Ascending aorta (tissue), 2 donors: ENCODE measurements at places on chromosomes 7 and 10. TPM values are rescaled to one million over a fixed set of nuclear protein-coding genes. Genes with fewer than 3 reads are reported as not detected.
A peak's percentile ranks its signal among the peaks of the same experiment; 100 is the strongest.

LRRC18 gene
- not detected for total RNA-seq

PLAC9 gene
- 221 TPM for total RNA-seq

AGAP3 gene
- total RNA-seq: 82.6 TPM

NXPH1 gene
- total RNA-seq: 0.32 TPM

NDUFA5 gene
- 20.1 TPM for total RNA-seq

MEIG1 gene
- not detected for total RNA-seq

ODAD2 gene
- total RNA-seq: not detected

EGR2 gene
- 11.9 TPM for total RNA-seq

ANKRD30A gene
- not detected for total RNA-seq

AEBP1 gene
- 1,349 TPM for total RNA-seq

STAMBPL1 gene
- 37.0 TPM for total RNA-seq

TRIL gene
- total RNA-seq: 13.5 TPM

HMX3 gene
- not detected for total RNA-seq

DNA sequence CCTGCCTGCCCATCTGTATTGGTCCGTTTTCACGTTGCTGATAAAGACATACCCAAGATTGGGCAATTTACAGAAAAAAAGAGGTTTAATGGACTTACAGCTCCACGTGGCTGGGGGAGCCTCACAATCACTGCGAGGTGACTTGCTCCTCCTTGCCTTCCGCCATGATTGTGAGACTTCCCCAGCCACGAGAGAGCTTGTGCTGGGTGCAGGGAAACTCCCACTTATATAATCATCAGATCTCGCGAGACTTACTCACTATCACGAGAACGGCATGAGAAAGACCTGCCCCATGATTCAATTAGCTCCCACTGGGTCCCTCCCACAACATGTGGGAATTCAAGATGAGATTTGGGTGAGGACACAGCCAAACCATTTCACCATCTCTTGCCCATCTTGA lies 111.8 kb downstream of the MYL10 start:
- DNase-seq: no peak

- DNase-seq: no peak
Observed at GRCh38 chr7:5234852-5235831, 45.1 kb downstream of the WIPI2 start.

- peak; percentile 89 for DNase-seq
Observed at GRCh38 chr10:103053659-103054581, 135.8 kb downstream of the CNNM2 start.

DNA sequence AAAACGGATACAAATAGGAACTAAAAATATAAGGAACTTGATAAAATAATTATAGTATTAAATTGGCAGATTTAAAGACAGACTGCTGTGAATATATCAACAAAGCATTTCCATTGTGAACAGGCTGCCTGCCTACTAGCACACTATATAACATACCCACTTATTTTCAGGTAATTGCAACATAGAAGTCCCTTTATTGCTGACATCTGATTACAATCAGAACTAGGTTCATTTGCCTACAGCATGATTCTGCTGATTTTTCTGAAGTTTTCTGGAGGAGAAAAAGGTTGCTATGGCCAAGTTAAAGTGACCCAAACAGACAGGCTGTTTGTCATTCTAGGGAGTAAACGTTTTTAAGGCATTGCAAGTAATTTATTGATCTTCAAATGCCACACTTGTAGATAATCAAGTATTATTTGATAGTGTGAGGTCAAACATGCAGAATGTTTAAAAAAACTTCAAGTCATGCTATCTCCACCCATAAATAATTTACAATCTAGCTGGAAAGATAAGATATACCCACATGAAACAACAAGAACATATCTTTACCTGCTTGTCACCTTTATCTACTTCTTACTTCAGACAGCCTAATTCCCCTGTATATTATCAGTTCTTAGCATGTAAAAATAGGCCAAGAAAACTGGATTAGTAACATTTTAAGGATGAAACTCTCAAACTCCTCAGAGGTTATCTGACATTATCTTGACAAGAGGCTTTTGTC lies 40.5 kb downstream of the MTPN start:
- no peak for DNase-seq

GRCh38 chr10:58836991-58837575 lies 324.4 kb downstream of the BICC1 start:
- no peak for DNase-seq

- no peak for DNase-seq
Observed at GRCh38 chr10:91709394-91709798, 76.5 kb upstream of the PPP1R3C start.

- DNase-seq: no peak
Observed at GRCh38 chr7:26153241-26153822, 1.3 kb downstream of the NFE2L3 start.

- no peak for DNase-seq
Observed at GRCh38 chr10:9682802-9683201, 1334.9 kb upstream of the CELF2 start.

GRCh38 chr10:30215623-30216022 lies 133.5 kb downstream of the MTPAP start:
- no peak for DNase-seq

- no peak for DNase-seq
Observed at GRCh38 chr7:82742163-82742562, 298.6 kb upstream of the CACNA2D1 start.

DNA sequence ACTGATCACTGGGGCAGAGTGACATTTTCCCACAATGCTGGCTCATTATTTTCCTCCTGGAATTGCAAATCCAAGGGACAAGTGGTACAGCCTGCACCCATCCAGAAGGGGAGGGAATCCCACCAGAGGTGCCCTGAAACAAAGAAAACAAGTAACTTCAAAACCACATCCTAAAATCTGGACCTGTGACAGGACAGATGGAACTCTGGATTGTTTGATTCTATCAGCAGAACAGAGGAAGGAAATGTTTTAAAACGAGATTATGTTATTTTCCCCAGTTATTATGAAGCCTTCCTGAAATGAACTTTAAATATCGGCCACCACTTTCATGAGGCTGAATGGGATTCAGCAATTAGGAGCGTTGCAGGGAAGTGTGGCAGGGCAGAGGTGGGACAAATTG lies 62.2 kb upstream of the ECHDC3 start:
- DNase-seq: no peak

DNA sequence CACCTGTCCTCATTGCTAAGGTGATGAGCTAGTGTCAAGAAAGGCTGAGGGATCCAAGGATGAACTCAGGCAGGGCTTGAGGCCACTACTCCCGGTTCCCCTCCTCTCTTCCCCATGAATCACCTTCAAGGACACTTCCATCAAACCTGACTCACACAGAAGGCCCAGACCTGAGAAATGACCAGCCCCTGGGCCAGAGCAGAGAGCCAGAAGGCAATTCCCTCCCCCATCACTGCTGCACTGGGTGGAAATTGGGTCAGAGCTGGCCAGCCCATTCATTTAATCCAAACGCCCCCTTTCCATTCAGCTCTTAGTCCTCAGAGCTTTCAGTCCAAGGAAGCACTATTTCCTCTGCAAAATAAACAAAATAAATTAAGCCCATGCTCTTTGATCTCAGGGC lies 182.0 kb downstream of the KCNMA1 start:
- no peak for DNase-seq

GRCh38 chr7:28595801-28596200 lies 183.5 kb downstream of the CREB5 start:
- no peak for DNase-seq

DNA sequence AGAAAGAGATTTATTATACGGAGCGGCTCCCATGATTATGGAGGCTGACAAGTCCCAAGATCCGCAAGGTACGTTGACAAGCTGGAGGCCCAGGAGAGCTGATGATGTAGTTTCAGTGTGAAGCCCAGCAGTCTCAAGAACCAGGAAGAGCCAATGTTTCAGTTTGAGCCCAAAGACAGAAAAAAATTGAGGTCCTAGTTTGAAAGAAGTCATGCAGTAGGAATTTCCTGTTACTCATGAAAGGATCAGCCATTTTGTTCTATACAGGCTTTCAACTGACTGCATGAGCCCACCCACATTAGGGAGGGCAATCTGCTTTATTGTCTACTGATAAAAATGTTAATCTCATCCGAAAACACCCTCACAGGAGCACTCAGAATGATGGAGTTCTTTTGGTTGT lies 51.5 kb downstream of the CCDC71L start:
- no peak for DNase-seq

- DNase-seq: no peak
Observed at GRCh38 chr10:22825841-22826240, 102.0 kb upstream of the ARMC3 start.

GRCh38 chr10:52215745-52216361 lies 98.2 kb upstream of the DKK1 start:
- DNase-seq: no peak

- no peak for DNase-seq
Observed at GRCh38 chr10:57809961-57810360, 457.7 kb downstream of the IPMK start.

DNA sequence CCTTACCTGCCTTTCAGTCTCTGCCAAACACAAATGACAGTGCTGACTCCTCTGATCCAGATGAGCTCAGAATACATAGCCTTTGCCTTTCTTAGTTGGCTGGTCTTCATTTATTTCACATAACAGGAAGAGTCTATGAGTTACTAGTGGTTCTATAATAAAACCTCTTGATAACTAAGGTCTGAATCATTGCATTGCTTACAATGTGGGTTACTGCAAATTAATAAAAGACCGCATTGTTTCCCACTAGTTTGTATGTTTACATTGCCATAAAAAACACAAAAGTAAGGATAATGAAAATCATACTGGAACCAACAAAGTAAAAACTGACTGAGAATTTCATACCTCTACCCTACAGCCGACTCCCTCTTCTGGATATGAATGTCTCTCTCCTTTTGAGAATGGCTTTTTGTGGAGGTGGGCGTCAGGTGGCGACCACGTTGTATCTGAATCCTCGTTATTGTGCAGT lies 62.0 kb upstream of the AKR1E2 start:
- no peak for DNase-seq

DNA sequence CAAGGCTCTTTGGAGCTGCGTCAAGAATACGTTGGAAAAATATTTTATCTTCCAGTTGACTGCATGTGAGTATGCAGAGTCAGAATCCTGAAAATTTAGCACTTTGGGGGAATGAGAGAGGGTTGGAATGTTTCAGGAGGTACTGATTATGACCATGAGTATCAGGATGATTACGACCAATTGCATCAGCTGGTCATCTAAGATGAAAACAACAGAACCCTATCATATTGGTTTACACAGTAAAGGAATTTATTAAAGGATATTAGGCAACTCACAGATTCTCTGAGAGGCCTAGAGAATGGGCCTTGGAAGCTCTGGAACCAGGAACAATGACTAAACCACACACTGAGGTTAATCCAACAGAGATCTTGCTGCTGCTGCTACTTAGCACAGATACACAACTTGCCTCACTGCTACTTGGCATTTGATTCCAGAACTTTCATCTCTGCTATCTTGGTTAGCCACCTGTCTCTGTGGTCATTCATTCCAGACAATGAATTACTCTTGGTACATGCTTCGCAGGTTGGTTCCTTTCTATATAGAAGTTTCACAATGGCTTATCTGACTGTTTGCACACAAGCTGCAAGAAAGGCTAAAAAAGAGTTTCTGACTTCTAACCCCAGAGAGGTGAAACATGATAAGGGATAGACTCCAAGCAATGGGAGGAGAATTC lies 68.0 kb upstream of the CTTNBP2 start:
- DNase-seq: no peak

- DNase-seq: no peak
Observed at GRCh38 chr10:27696466-27696865, 49.2 kb downstream of the MKX start.

- DNase-seq: no peak
Observed at GRCh38 chr7:134084488-134085144, 42.5 kb upstream of the LRGUK start.

- DNase-seq: no peak
Observed at GRCh38 chr7:112759905-112760304, 30.3 kb downstream of the TMEM168 start.

GRCh38 chr7:22110227-22110839 lies 164.6 kb upstream of the CDCA7L start:
- no peak for DNase-seq

DNA sequence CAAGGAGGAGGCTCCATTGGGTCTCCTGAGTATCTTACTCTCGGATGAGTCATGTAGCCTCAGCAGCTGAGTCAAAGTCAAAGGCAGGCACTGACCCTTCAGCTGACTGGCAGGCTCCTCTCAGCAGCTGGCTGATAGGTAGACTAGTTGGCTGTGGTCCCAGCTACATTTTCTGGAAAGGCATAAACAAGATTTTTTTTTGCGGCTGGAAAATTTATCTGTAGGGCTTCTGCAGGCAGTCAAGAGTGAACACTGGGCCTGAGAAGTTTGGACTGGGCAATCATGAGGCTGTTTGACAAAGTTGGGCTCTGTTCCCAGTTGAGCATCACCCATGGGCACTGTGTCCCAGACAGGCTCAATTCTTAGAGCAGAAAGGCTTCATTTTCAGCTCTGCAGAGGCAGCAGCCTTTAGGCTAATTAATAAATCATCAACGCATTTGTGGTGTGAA lies 796.2 kb downstream of the CCSER2 start:
- DNase-seq: no peak

- no peak for DNase-seq
Observed at GRCh38 chr10:17533731-17534130, 79.3 kb upstream of the ST8SIA6 start.

- no peak for DNase-seq
Observed at GRCh38 chr10:22667093-22667480, 47.3 kb downstream of the PIP4K2A start.
